ENCODE measurements at places on chromosomes 2 and 18.

DNA sequence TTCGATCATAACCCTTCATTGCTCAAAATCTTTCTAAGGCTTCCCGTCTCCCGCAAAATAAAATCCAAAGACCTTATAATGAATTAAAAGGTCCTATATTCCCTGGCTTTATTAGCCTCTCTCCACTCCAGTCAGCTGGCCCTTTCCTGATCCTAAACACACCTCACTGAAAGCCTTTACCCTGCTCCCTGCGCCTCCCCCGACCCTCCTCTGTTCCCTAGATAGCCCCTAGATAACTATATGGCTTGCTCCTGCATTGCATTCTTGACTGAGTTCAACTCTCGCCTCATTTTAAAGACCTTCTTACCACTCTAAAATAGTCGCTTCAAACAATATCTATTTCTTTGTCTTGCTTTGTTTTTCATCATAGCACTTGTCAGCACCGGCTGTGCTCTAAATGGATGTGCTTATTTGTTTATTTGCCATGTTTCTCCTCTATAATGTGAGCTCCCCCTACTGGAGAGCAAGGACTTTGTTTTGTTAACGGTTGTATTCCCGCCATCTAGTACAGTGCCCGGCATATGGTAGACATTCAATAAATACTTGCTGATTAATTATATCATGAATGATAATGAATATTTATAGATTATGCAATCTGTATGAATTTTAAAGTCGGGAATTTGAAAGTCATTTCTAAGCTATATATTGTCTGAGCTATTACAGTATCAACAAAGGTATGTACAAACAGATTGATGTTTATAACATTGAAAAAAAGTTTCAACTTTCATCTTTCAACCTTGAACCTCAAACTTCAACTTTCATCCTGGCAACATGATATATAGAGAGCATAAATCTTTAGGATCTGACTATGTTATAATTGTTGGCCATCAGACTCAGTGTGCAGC, 32.4 kb upstream of the VIT start:
- peak; percentile 82 for DNase-seq

DNA sequence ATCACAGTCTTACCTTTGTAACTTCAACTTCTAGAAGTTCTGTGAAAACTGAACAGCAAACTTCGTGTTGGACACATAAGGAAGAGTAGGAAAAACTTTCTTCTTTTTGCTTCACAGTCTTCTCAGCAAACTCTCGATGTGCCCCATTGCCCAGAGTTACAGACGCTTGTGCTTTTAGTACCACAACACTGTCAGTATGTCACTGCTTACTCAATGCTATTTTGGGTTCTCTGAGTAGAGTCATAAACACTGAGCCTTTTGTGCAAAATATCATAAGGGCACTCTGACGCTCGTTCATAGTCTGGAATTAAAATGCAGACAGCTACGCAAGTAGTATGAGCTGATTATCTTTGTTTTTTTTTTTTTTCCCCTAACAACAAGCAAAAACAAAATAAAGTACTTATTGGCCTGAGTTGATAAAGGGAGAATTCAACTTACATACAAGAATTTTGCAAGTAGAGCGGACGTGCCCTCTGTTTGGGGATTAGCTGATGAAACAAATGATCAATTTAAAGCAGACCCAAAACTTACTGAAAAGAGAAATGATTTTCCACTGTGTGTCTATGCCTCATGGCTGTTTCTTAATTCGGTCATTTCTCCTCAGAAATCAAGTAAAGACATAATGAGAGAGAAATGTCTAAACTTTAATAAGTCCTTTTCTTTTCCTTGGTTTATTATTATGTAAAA, at the start of gene CDH19:
TSS of gene CDH19 (minus strand) at position 150 of the 687 bp plus-strand sequence. CDS start 31,886 bp downstream, outside the sequence.
- DNase-seq = no peak

- DNase-seq = no peak
Measured at GRCh38 chr2:136191041-136191440, 73.1 kb upstream of the CXCR4 start.

DNA sequence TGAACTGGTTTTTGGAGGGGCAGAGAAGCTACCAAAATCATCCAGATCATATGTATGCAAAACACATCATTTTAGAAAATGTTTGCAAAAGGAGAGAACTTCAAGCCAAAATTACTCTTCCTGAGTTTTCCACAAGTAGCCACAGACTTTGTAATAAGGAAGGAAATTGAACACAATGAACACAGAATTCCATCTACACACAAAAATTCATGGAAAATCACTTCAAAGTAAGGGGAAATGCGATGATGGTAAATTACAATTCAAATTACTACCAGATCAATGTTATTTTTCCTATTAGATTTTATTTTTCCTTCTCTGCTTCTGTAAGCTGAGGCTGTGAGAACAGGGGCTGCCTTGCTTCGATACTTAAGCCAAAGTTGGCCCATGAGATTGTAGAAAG, 172.1 kb upstream of the ARL4C start:
- DNase-seq = no peak

DNA sequence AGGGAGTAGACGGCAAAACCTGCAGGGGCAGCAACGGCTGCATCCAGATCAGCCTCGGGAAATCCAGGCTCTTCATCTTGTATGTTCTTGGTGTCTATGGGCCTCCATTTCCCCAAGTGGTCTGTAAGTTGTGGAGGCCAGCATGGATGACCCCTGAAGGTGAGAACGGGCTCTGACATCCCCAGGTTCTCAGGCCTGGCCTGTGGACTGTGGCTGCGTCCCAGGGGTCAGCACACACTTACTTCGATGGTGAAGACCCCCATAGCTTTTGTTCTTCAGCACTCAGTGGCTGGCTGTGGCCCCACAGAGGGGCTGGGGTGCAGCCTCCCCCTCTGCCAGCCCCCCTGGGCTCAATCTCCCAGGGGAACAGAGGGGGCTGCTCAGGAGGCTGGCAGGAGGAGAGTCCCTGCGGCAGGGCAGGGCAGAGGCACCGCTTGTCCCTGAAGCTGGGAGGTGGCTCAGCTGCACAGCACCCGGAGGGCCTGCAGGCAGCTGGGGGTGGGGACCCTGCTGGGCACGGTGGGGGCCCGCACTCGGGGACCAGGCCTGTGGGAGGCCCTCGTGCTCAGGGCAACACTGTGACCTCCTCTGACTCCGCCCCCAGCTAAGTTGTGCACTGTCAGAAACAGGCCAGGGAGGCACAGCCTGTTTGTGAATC, 3.8 kb downstream of the SLC66A3 start:
- no peak for DNase-seq

DNA sequence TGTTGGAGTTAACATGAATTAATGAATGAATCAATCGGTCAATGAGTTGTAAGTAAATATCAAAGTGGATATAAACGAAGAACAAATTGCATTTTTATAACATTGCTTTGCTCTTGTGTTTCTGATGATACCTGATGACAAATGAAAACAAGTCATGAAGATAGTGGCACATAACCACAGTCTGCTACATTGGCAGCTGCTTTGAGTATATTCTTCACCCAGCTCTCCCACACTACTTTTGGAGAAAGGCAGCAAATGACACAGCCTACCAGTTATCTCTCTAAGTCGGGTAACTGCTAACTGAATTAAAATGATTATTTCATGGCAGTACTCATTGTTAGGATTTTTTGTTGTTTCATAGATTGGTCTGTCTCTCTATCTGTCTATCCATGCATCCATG, 76.8 kb downstream of the COL5A2 start:
- DNase-seq = no peak

DNA sequence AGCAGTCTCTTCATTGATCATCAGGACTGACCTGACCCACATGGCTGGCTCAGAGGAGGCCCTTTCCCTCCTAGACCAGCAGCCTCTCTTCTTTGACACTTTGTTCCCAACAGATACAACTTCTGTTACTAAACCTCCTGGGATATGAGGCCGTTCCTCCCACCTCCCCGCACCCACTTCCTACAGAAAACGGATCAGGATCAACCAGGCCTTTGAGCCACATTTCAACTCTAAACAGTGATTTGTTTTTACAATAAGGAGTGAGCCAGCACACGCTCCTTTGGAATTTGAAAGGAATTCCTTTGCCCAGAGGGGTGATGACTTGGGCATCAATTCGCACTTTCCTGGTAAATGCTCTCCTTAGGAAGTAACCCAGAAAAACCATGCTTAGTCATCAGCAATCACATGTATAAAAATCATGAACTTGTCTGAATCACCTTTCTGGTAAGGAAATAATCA, 180.4 kb downstream of the FAM124B start:
- DNase-seq = peak; percentile 96

DNA sequence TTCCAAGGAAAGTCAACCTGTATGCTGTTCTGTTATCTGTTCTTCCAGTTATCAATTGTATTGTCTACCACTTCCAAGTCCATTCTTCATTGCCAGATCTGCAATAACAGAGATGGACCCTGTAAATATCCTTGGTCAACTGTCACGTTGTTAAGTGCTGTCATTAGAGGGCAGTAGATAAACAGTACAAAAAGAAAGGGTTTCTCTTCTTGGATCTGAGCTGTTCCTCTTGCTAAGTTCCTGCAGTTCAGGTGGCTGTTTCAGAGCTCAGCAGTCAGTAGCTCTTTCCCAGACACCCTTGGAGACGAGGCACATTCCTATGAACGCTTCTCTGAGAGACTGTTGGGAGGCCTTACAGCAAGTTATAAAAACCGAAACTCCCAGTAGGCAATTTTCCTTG, 957.1 kb upstream of the CHAC2 start:
- DNase-seq = no peak

GRCh38 chr2:160252278-160252887, 52.3 kb upstream of the ITGB6 start:
- peak; percentile 42 for DNase-seq
